ENCODE measurements at places on chromosomes 3 and 15.

DNA sequence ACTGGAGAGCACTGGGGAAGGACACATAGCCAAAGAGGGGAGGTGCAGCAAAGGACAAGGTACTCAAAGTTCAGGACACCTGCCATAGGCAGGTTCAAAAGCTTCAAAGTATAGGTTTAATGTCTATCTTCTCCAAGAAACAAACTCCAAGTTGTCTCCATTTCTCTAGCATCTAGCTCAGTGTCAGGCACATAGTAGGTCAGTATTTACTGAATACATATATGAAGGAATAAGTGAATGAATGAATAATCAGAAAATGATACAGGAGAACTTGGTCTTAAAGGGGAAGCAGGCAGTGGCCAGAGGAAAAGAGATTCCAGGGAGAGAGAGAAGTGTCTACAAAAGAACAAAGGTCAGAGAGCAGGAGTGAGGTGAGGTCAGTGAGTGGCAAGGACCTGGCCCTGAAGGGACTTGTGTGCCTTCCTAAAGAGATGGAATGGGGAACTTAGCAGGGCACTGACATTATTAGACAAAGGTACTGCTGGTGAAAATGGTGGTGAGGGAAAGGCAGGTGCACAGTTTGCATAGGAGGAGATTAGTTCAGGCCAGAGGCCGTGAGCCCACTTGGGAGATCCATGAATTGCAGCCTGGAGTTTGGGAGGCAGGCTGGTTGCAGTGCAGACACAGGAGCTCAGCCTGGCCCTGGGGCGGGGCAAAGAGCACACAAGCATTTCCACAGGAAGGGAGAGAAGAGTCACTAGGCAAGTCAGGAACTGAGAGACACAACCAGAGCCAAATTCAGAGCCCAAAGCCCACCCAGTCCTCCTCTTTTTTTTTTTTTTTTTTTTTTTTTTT lies 21.4 kb downstream of the TBC1D2B start:
- DNase-seq = no peak

GRCh38 chr3:147298511-147298982 lies 107.8 kb downstream of the ZIC4 start:
- DNase-seq = no peak

DNA sequence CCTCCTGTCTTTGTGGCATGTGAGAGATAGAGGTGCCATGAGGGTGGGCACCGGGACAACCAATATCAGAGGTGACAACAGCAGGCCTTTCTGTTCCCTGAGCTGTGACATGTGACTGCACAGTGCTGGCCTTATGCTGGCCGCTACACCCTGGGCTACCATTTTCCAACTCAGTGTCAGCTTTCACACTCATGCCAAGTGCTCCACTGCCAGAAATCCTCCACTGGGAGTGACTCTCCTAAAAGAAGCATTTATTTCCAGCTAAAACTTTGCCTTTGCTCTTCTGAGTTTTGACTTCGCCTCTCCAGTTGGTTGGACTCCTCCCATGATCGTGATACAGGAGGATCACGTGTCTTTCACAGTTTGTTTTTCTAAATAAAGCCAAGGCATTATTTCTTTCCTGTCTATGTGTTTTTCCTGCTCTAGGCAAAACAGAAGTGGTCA lies 31.4 kb downstream of the CA12 start:
- DNase-seq = no peak

- DNase-seq = no peak
These were observed 716 bp downstream of the CPEB1 start for GRCh38 chr15:82646250-82647044.
